ENCODE measurements at places on chromosomes 3 and 15.

DNA sequence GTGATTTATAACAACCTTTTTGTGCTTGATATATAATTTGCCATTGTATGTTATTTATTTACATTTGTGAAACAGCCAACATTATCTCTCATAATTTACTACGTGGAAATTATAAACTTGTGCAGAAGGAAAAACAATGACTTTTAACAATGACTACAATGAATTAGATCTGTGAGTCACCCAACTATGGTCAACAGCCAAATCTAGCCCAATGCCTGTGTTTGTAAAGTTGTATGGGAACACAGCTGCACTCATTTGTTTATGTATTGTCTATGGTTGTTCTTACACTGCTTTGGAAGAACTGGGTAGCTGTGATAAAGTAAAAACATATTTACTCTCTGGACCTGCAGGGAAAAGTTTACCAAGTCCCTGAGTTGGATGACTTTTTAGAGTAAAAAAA lies 110.4 kb downstream of the OTOL1 start:
- DNase-seq: no peak

GRCh38 chr3:151526757-151527156 lies 65.9 kb upstream of the IGSF10 start:
- no peak for DNase-seq

DNA sequence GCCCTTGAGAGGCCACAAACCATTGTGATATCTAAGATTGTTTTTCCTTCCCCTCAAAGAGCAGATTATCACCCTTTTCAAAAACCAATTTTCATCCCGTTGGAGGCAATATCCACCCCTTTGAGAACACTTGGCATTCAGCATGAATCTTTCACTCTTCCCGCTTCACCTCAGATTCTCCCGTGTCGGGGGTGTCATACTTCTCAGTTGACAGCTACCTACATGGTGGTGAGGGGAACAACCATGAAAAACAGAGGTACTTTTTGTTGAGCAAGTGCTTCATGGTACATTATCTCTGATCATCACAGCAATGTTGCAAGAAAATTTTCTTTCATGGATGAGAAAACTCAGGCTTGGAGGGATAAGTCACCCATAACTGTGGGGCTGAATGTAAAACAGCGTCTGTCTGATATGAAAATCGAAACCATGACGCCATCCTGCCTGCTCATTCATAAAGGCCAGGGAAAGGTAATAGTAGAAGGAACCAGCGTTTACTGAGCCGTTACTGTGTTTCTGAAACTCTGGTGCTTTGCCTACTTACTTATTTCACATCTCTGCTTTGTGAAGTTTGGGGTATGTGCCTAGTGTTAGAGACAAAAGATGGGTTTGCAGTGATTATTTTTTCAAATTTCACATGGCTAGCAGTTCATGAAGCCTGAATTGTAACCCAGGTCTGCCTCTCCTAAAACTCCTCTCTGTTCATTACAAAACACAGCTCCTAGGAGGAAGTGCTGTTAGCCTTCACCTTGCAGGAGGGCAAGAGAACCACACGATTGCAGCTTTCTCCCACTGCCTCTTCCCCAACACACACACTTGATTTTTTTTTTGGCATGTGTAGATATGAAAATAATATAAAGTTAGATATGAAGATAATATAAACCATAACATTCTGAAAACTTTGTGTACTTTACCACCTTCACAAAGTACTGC lies 35.4 kb downstream of the SV2B start:
- no peak for DNase-seq

- DNase-seq: no peak
Observed at GRCh38 chr15:100279446-100279845, 62.3 kb downstream of the ADAMTS17 start.

DNA sequence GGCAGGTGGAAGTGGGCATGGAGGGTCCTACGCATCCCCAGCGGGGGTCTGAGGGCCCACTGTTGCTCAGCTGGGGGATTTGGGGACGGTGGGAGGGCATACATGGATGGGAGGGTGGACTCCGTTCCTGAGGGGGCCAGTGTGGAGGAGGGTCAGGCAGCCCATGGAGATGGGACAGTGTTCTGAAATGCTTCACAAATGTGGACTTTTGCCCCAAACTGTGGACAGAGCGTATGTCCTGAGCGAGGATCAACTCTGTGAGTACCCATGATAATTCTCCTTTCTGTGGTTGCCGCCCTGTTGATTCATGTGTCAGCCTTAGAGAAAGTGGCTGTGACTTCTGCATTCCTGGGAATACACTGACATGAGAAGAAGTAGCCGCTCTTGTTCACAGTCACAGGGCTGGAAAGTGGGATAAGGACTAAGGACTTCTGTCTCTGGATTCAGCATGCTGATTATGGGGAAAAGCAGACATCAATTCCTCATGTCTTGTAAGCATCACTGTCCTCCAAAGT lies 33.4 kb downstream of the SMAD3 start:
- DNase-seq: no peak

- DNase-seq: no peak
Observed at GRCh38 chr3:105157067-105157765, 209.5 kb upstream of the ALCAM start.

- peak; percentile 96 for DNase-seq
Observed at GRCh38 chr3:184338511-184338945, 1.1 kb downstream of the FAM131A start.

DNA sequence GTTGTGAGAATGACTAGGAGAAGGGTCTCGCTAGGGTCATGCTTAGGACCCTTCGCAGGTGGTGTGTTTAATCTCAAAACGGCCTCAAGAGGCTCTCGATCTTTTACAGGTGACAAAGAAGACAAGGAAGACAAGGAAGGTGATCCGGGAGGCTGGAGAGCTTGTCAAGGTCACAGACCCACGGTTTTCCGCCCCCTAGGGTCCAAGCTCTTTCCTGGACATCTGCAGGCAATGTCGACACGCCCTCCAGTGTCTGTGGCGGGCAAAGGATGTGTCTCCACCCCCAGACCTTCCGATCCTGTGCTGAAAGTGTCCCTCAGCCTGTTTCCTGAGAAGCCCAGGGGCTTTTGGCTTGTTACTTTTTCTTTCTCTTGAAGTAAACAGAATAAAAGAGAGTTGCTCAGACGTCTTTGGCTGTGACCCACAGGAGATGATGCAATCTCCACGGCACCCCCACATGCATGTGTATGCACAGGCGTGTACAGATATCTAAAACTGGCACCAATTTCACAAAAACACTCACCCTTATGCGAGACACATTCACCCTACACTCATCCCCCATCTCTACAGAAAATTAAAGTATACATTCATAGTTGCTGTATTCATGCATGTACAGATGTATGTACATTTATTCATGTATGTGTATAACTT lies 108.8 kb downstream of the KLF13 start:
- DNase-seq: peak; percentile 89

DNA sequence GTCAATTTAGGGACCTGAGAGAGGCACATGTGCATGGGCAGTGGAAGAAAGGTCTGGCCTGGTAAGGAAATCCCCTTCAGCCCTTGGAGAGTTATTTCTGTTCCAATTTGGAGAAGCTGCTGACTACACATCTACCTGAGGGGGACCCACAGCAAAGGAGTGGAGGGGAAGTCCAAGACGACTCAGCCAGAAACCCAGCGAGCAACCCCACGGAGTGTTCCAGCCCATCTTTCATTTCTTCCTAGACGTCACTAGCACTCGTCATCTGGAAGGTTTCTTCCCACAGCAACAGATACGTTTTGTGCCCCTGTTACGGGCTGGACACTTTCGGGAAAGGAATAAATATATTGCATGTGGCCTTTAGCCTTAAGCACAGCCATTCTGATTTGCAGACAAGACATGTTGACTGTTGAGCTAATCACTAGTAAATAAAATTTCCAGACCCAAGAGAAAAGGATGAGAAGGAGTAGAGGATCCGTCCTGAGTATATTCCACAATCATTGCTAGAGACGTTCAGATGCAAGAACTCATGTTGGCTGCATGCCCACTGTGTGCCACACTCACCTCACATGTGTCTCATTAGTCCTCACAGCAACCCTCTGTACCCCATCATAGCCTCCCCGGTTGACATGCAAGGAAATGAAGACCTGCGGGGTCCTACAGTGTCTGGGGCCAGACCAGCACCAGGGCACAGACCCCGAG lies 7.8 kb upstream of the FAM174B start:
- no peak for DNase-seq

DNA sequence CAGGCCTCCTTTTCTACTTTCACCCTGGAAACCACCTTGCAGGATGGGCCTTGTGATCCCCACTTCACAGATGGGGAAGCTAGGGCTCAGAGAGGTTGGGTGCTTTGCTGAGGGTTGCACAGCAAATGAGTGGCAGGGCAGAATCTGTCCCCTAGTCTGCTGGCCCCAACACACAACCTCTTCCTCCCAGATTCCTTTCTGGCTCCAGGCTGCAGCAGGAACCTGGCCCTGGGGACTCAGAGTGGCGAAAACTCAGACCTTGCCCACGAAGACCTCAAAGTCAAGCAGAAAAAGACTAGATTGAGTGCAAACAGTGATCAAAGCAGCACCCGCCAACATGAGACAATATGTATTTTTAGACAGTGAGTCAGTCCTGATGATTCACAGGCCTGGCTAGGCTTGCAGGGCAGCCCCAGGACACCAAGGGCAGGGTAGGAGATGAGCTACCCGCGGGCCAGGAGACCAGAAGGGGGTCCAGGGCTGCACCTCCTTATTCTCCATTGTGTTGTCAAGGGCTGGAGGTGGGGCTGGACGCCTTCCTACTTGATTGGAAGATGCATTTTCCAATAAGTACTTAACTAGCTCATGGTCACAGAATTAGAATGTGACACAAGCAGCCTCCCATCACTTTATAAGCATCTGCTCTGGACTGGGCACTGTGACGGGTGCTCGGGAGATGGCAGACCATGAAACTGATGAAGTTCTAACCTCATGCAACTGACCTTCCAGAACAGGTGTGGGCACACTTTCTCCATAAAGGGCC lies 23.9 kb downstream of the GOLGA6L2 start:
- DNase-seq: no peak

GRCh38 chr15:59736181-59736580 lies 47.1 kb upstream of the BNIP2 start:
- no peak for DNase-seq

DNA sequence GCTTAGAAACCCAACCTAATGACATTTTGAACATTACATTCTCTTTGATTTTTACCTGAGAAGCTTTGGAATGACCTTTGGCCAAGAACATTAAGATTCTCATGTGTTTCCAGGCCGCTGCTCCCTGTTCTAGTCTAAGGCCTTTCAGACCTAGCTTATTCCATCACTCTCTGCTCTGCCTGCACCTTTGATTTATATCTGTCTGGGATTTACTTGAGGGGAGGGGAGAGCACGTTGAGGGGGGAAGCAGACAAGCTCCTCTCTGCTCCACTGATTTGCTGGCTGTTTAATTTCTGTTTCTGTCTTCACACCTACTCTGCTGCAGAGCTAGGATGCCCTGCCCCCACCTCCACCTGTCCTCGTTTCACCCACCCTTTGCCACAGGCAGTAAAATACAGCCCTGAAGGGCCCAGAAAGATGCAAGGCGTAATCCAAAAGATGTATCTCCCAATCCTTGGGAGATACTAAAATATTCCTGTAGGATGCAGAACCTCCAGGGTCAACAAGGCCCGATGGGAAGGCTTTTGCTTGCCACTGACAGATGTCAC lies 429.8 kb downstream of the EPHB1 start:
- DNase-seq: no peak

All from BE2C (cell line).